SJSA1 (cell line): ENCODE measurements at places on chromosomes 6 and 20. TPM values are rescaled to one million over a fixed set of nuclear protein-coding genes. Genes with fewer than 3 reads are reported as not detected.
A peak's percentile ranks its signal among the peaks of the same experiment; 100 is the strongest.

The KCNG1 gene
- total RNA-seq: 17.7 and 31.0 TPM in 2 replicates

The C20orf96 gene
- total RNA-seq: 0.58 and 0.85 TPM in 2 replicates

The TMEM30A gene
- total RNA-seq: 177 and 253 TPM in 2 replicates

The SPATS1 gene
- total RNA-seq: not detected in 2 replicates

GRCh38 chr6:43325876-43326275, 17.2 kb upstream of the CRIP3 start:
- no peak for DNase-seq

DNA sequence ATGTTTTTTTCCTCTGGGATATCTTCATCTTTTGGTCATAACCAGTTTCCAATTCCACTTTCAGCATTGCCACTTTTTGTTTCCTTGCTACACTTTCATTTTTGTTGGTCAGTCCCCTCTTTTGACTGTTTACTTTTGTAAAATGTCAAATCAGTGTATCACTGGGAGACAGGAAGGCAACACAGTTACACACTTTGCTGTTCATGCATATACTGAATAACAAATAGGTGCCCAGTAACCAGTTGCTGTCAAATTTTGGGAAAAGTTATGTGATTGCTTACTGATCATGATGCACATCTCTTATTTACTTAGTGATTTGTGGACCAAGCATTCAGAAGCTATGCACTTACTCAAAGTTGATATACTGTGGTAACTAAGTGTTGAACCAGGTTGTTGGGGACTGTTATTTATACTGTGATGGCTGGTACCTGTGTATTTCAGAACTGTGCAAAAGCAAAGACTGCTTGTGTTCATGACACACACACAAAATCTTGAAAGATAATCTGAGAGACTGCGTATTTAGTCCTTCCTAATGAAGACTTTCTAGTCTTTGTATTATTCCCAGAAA, 41.0 kb downstream of the ZNF292 start:
- DNase-seq: no peak

- DNase-seq: peak; percentile 64
Measured at GRCh38 chr6:11971154-11971553, 41.0 kb upstream of the HIVEP1 start.

GRCh38 chr6:710601-711571, 17.9 kb upstream of the EXOC2 start:
- peak; percentile 94 for DNase-seq

DNA sequence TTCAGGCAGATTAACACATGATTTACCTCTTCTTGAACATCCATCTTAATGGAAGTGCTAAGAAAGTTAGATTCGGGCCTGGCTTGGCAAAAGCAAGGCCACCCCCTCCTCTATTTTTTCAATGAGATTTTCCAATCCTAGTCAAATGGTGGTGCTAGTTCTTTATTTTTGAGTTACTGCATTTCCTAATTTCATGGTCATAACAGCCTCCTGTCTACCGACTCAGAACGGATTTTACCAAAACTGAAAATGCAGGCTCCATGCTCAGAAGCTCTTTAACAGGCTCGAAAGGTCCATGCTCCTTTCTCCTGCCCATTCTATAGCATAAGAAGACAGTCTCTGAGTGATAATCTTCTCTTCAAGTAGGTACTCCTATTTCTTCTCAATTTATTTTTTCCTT, 117.2 kb upstream of the ESR1 start:
- no peak for DNase-seq

DNA sequence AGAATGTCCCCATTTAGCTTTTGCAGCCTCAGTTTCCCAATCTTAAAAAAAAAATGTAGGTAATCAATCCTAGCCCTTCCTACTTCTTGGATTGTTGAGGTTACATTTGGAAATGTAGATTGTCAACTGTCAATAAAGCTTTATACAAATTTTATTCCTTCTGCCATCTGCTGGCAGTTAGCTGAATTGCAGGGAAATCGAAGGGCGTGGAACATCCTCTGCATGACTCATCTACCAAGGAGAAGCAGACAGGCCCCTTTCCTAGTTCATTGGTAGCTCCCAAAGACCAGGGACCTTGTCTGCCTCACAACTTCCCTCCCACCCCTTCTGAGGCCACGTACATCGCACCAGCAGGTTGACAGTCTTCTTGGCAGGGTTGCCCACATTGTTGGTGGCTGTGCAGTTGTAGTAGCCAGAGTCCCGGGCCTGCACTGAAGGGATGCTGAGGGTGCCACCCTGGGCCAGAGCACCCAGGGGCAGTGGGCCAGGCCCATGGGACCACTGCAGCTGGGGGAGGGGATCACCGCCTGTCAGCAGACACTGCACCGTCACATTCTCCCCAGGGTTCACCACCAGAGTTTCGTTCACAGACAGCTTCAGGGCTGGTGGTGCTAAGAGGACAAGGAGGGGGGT, 43.6 kb downstream of the MDGA1 start:
- DNase-seq: no peak

- no peak for DNase-seq
Measured at GRCh38 chr6:156111913-156112312, 656.3 kb upstream of the NOX3 start.

DNA sequence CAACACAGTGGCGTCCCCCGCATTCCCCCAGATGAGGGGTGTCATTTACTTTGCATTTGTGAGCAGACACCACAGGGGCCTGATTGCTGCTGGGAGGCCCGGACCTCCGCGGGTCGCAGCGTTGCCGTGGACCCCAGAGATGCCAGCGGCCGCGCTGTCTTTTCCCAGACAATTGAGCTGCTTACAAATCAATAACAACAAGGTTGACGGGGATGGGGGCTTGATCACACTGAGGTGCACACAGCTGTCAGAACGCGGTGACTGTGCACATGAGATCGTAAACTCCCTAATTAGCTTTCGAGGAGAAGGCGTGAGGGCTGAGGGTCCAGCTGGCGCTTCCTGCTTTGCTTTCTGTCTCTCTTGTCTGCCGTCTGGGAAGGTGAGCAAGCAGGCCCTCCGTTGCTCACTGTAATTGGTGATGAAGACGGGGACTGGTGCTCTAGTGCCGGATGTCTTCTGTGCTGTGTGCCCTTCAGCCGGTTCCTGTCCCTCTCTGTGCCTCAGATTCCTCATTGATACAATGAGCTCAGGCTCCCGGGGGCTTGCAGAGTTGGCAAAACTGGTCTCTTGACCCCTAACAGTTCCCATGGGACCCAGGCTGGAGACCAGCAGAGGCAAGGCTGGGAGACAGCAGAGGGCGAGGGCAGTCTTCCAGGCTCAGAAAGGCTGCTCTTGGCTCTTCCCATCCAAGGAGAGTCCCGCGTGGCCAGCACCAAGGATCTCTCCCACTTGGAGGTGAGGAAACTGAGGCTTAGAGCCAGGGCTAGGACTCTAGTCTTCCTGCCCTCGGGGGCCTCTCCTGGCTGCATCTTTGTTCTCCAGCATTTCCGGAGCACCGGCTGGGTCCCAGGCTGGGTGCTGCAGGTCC, 126.0 kb upstream of the PMEPA1 start:
- peak; percentile 25 for DNase-seq

DNA sequence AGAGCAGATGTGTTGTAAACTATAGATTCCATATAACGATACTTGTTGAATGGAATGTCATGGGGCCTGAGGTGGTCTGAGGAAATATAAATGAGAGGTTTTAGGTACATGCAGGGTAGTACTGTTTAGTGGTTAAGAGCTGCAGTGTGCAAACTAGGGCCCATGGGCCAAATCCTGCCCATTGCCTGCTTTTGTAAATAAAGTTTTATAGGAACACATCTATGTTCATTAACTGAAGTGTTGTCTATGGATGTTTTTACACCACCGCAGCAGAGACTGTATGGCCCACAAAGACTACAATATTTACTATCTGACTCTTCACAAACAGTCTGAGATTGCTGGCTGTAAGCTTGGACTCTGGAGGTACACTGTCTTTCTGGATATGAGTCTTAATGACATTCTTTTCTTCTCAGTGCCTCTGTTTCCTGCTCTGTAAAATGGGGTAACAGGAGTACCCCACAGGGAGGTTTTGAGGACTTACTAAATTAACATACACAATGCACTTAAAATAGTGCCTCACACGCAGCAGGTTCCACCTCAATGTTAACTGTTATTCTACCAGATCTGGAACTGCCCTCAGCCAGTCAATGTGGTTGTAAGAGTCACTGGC, 12.5 kb downstream of the GCM1 start:
- no peak for DNase-seq
